ENCODE measurements at places on chromosomes 3 and 15.

GRCh38 chr3:68207327-68207726, 552.9 kb upstream of the SUCLG2 start:
- DNase-seq = no peak

- no peak for DNase-seq
Observed at GRCh38 chr3:125120379-125121122, 64.8 kb upstream of the HEG1 start.

DNA sequence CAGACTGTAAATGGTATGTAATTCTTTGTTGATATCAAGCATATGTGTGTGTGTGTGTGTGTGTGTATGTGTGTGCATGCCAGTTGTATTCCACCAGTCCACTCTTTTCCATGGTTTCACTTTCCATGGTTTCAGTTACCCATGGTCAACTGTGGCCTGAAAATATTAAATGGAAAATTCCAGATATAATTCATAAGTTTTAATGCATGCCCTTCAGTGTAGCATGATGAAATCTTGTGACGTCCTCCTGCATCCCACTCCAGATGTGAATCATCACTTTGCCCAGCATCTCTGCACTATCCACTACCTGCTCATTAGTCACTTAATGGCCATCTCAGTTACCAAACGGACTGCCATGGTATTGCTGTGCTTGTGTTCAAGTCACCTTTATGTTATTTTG, 215.9 kb downstream of the GBE1 start:
- DNase-seq = no peak

DNA sequence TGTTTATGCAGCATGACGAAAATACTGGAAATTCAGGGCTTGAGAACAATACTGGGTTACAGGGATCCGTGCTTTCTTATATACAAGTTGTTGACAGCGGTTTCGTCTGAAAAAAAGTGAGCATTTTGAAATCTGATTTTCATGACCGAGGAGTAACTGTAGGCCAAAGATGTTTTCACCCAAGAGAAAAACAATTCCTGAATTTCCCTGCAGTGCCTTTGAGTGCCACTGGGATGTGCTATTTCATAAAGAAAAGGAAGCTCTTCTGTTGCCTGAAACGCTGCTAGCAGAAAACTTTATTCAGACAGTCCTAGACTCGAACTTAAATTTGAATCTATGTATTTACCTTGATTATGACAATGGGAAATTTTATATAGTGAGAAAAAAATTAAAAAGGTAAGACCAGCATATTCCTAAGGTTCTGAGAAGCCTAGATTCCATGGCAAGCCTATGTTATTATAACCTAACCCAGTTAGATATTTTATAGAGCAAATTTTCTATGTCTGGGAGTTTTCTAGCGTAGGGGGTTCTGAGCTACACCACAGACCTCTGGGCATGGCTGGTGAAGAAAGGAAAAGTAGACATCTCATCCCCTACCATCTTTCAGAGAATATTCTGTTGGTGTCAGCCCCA, 30.2 kb downstream of the KCNAB1 start:
- DNase-seq = peak; percentile 52

DNA sequence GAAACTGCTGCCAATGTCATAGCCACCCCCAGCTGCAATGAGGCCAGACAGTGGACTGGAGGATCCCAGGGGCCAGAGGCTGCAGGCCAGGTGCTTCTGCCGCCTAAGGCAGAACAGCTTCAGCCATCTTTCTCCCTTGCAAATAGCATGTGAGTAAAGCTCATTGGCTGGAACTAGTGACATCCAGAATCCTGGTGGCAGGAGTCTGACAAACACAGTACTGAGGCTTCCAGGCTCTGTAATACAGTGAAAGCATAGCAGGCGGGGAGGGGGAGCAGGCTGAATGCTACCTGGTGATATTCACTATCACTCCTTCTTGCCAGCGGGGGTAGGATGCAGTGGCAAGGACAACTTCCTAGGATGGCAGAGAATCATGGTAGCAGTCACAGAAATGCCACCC, 36.5 kb upstream of the TBC1D21 start:
- DNase-seq = no peak

DNA sequence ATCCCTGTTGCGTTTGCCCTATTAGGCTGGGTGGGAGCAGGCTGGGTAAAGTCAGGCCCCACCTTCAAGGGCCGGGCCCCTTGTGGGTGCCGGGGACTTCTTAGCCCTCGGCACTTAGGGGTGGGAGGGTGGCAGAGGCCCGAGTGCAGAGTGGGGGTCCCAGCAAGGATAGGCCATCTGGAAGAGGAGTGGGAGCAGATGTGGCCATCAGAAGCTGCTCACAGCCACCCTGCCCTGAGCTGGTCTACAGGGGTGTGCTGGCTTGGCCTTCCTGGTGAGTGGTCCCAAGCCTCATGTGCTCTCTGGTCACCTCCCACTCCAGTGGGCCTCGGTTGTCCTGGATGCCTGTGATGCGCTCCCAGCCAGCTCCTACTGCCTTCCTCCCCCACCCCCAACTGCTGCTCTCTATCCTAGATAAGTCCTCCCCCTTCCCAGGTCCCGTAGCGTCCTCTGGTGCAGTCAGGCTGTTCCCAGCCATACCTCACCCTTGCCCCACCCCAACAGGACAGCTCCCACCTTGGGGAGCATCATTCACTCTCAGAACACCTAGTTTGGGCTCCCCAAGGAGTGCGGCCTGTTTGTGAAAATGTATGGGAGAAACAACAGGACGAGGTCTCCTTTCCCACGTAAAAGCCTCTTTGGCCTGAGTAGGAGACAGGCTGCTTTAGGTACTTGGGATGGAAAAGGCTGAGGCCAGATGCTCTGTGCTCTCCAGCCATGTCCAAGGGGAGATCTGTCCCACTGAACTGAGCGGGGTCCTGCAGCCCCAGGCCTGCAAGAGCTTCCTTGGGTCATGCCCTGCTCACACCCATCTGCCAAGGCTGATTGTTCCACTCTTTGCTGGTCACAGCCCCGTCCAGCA, 24.9 kb upstream of the PLXNA1 start:
- DNase-seq = no peak

DNA sequence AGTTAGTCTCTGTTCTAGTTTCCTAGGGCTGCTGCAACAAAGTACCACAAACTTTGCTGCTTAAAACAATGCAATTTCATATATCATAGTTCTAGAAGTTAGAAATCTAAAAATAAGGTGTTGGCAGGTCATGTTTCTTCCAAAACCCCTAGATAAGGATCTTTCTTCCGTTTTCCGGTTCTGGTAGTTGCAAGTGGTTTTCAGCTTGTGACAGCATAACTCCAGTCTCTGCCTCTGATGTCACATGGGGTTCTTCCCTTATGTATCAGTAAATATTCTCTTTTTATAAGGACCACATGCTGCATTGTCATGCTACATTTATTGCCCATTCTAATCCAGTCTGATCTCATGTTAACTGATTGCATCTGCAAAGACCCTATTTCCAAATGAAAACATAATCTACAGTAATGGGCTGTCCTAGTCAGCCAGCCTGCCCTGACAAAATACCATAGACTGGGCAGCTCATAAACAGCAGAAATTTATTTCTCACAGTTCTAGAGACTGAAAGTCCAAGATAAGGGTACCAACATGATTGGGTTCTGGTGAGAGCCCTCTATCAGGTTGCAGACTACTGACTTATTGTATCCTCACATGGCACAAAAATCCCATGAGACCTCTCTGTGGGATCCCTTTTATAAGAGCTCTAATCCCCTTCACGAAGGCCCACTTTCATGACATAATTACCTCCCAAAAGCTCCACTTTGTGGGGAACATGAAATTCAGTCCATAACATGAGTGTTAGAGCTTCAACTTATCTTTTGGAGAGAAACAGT, 642.0 kb upstream of the NAALADL2 start:
- no peak for DNase-seq

DNA sequence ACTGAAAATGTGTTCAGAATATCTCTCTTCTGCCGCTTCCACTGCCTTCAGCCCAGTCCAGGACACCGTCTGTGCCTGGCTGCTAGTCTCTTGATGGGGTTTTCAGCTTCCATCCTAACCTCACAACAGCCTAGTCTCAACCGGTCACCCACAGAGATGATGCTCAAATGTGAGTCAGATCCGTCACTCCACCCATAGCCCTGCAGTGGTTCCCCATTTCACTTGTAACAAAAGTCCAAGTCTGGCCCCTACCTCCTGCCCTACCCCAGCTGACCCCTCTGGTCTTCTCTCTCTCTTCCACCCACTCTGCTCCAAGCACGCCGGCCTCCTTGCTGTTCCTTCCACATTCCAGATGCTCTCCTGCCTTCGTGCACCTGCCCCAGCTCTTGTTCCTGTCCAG, 68.1 kb downstream of the PPARG start:
- DNase-seq = no peak

GRCh38 chr3:52534281-52535183, 875 bp upstream of the NT5DC2 start:
- DNase-seq = peak; percentile 64

- no peak for DNase-seq
Observed at GRCh38 chr15:64348455-64348854, 7.5 kb downstream of the CSNK1G1 start.

GRCh38 chr3:60729056-60729455, 522.2 kb downstream of the FHIT start:
- DNase-seq = no peak

DNA sequence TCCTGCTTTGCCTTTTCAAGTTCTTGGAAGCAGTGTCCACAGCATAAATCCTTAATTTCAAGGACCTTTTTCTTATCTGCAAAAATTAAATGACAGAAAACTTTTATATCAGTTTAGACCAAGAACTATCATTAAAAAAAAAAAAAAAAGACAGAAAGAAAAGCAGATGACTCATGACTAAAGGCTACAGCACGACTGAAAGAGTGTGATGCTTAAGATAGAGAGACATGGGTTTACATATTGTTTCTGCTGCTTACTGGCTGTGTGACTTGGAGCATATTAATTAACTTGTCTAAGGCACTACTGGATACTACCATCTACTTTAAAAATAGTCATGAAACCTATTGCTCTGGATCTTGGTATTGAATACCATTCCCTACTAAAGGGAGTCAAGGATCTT, 62.3 kb downstream of the CEP152 start:
- DNase-seq = no peak

GRCh38 chr15:40933517-40933902, 4.4 kb downstream of the DLL4 start:
- DNase-seq = no peak

GRCh38 chr15:77416148-77416455, 3.8 kb downstream of the PEAK1 start:
- no peak for DNase-seq

DNA sequence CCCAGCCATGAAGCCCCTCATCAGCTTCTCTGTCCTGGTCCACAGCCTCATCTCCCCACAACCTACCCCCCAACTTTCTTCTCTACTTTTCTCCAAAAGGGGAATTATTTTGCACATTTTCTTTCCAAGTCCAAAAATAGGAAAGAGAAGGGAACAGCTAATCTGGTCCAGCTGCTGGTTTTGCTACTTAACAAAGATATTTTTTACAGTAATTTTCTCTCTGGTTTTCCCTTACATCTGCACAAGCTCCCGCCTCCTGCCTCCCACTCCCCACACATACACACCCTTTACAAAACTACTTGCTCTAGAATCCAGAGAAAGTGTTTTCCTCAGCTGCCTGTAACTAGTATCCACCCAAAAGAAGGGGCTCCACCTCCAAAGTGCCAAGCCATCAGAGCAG, 177.2 kb downstream of the POLR2M start:
- DNase-seq = no peak

DNA sequence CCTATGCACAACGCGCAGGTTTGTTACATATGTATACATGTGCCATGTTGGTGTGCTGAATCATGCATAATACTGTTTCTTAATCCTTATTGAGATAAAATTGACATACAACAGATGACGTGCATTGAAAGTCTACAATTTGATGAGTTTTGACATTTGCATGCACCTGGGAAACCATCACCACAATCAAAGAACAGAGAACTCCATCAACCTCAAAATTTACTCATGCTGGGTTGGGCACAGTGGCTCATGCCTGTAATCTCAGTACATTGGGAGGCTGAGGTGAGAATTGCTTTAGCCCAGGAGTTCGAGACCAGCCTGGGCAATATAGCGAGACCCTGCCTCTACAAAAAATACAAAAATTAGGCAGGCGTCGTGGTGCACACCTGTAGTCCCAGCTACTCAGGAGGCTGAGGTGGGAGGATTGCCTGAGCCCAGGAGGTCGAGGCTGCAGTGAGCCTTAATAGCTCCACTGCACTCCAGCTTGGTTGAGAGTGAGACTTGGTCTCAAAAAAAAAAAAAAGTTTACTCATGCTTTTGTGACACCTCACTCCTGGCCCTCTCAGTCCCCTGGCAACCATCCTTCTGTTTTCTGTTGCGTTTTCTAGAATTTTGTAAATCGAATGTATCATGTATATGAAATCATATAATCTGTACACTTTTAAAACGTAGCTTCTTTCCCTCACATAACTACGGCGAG, 56.6 kb downstream of the BHLHE40 start:
- DNase-seq = no peak

- DNase-seq = no peak
Observed at GRCh38 chr3:113277941-113278598, 66.7 kb downstream of the BOC start.

- DNase-seq = no peak
Observed at GRCh38 chr3:152050903-152051302, 177.5 kb downstream of the SUCNR1 start.

- peak; percentile 14 for DNase-seq
Observed at GRCh38 chr3:43286841-43287499, 630 bp downstream of the SNRK start.

GRCh38 chr15:24772686-24773373, 97.3 kb downstream of the NPAP1 start:
- no peak for DNase-seq

GRCh38 chr3:112089956-112090886, 4.0 kb downstream of the C3orf52 start:
- peak; percentile 55 for DNase-seq

DNA sequence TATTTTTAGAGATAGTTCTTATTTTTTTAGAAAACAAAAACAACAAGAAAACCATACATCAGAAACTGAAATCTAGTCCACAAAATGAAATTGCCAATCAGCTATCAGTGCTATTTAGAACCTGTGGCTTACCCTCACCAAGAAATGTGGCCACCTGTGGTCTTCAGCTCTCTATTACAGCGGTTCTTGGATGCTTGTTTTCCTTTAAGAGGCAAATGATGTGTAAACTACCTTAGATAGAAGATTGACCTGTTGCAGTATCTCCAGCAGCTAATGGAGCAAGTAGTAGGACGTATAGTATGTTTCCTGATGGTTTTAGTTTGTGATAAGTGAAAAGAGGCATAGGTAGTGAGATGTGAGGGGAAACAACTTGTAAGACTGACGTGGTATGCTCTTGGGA, 21.2 kb downstream of the TFG start:
- DNase-seq = no peak

DNA sequence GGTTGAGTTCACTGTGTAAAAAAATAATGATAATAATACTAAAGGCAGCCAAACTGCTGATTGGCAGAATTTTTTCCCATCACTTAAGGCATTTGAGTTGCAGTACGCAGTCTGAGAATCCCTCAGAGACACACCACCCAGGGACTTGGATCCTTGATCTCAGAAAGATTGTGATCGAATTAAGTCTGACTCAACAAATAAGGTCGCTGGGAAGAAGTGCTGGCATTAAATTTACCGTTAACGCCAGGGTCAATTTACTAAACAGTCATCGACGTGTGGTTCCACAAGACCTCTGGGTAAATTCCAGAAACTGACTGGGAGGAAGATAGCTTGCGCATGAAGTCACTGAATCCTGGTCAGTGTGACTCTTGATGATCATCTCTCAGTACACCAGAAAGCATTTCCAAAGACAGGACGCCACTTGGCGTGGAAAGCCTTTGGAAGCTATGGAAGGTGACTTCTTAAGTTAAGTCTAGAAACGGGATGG, 48.3 kb upstream of the CGNL1 start:
- DNase-seq = no peak

GRCh38 chr3:141366285-141367037, 1.8 kb upstream of the ZBTB38 start:
- no peak for DNase-seq
